ENCODE measurements at places on chromosomes 6 and 20. TPM values are rescaled to one million over a fixed set of nuclear protein-coding genes. Genes with fewer than 3 reads are reported as not detected.

The GLP1R gene
- not detected for total RNA-seq

The LHFPL5 gene
- not detected for total RNA-seq

The HLA-DPA1 gene
- 45.7 TPM for total RNA-seq

The RIPOR3 gene
- not detected for total RNA-seq

The C6orf52 gene
- not detected for total RNA-seq

The PRDM13 gene
- total RNA-seq: not detected

The COX4I2 gene
- total RNA-seq: not detected

The OLIG3 gene
- total RNA-seq: not detected

The HLA-DMB gene
- total RNA-seq: 9.9 TPM

The MAVS gene
- total RNA-seq: 10.0 TPM

The CST7 gene
- total RNA-seq: 54.6 TPM

The SUN5 gene
- not detected for total RNA-seq

The FKBP1C gene
- not detected for total RNA-seq

The VSX1 gene
- not detected for total RNA-seq

The LY86 gene
- total RNA-seq: not detected

The SLC25A27 gene
- 0.28 TPM for total RNA-seq

The HUS1B gene
- total RNA-seq: 4.5 TPM

The IL17F gene
- total RNA-seq: not detected

The NR2E1 gene
- not detected for total RNA-seq

The EYA4 gene
- total RNA-seq: not detected

The KCNK17 gene
- not detected for total RNA-seq

The MAS1 gene
- total RNA-seq: not detected

The MEI4 gene
- total RNA-seq: not detected

The MEP1A gene
- total RNA-seq: not detected

The OTOR gene
- total RNA-seq: not detected

The HLA-DRB5 gene
- total RNA-seq: 10.1 TPM

The SLC52A3 gene
- not detected for total RNA-seq
